ENCODE measurements at places on chromosomes 16 and 17.

- no peak for DNase-seq
Observed at GRCh38 chr17:75077072-75077495, 10.7 kb upstream of the SLC16A5 start.

- DNase-seq = no peak
Observed at GRCh38 chr17:43938838-43939182, 3.5 kb downstream of the PPY start.

- no peak for DNase-seq
Observed at GRCh38 chr16:16915771-16916170, 536.8 kb downstream of the NPIPA7 start.

GRCh38 chr17:45143767-45144198 lies 4.5 kb upstream of the HEXIM1 start:
- no peak for DNase-seq

DNA sequence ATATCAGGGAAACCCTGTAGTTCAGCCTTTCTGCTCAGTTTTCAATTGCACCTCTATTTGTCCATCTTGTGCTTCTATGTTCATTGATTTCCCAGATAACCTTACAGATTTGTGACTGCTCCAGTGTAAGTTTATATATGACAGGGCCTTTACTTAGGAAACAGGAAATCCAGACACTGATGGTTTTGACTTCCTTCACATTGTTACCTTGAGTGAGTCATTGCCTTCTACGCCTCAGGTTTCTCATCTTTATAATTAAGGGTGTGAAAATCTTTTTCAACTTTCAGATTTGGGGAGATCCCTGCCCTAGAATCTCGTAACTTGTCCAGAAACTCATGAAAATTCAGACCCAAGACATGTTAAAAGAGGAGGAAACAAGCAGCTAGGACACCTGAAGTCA lies 342.4 kb upstream of the TBX2 start:
- DNase-seq = no peak

GRCh38 chr17:45706033-45706432 lies 78.1 kb upstream of the CRHR1 start:
- DNase-seq = no peak

DNA sequence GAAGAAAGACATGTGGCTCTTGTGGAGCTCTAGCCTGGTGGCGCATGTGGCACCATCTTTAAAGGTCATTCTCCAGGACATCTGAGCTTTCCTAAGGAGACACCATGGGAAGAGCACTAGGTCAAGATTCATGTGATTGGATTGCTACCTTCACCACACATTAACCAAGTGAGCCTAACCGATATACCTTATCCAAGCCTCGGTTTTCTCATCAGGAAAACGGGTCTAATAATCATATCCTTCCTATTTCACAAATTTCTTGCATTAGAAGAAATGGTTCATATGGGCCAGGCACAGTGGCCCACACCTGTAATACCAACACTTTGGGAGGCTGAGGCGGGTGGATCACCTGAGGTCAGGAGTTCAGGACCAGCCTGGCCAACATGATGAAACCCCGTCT lies 58.3 kb downstream of the TMEM186 start:
- DNase-seq = no peak

- peak; percentile 20 for DNase-seq
Observed at GRCh38 chr17:57243171-57243622, 13.1 kb upstream of the MSI2 start.

DNA sequence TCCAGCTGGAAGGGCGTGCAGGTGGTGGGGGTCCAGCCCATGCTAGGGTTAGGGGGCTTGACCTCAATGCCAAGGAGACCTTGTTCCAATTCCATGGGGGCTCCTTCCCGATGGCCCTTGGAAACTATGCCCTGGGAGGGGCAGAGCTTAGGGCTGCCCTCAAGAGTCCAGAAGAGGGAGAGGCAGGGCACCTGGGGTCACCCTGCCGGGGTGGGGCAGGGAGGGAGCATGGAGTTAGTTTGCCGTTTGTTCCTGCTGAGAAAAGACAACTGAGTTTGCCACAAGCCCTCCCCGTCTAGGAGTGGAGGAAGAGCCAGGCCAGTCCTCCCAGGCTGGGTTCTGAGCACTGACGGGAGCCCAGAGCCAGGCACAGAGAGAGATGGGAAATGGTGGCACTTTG lies 21.4 kb downstream of the MMP15 start:
- no peak for DNase-seq

DNA sequence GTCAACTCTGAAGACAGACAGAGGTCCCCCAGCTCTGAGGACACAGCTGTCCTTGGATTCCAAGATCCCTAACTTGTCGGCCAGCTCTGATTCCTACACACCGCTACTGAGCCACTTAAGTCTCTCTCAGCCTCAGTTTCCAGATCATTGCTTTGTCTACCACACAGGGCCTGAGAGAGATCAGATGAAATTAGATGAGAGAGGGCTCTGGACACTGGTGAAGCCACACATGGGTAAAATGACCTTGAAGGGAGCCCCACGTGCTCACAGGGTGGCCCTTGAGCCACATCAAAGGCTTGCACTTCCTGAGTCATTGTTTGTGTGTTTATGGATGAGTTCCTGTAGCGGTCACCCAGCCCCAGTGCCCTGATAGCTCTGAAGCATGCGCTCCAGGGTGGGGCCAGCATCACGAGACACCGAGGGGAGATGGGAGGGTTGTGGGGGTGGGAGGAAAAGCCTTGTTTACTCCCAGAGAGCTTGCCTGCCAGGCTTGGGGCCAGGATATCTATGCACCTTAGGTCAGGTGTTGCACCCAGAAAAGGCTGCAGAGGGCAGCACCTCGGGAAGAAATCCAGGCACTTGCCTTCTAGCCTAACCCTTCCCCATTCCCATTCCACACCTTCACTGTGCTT lies 32.7 kb upstream of the SLC6A2 start:
- no peak for DNase-seq

DNA sequence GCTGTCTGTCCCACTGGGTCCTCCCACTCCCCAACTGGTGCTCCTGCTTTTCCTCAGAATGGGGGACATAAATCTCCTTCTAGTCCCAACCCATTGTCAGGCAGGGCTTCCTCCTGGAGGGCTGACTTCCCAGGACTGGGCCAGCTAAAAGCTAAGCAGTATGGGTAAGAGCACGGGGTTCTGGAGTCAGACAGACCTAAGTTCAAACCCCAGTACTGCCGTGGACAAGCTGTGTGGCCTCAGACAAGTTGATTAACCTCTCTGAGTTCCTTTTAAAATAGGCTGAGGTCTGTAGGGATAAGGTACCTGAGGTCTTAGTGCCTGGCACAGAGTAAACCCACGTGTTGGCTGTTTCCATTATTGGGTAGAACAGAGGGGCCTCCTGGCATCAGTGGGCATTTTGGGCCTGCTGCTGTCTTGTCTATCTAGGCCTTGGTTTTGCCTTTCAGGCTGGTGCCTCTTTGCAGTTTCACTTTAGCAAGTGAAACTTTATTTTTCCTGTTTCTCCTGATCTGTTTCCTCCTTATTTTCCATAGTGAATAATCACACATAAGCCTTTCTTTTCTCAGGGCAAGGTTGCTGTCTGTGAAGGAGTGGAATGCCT lies 114.6 kb downstream of the PRKCB start:
- no peak for DNase-seq

- DNase-seq = no peak
Observed at GRCh38 chr17:8905331-8905730, 37.9 kb upstream of the PIK3R6 start.

DNA sequence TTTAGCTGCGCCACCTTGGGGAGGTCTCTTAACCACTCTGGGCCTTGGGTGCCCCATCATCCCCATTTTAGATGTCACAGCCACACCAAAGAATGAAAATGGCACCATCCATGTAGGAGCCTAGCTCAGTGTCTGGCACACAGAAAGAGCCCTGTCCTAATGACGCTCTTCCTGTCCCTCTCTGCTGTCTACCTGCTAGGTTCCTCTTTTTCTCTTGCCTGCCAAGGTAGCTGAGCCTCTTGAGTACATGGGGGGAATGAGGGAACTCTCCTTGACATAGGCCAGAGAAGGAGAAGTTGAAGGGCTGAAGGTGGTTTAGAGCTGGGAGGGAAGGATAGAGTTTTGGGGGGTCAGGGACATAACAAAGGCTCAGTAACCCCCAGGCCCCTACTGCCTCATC lies 1.8 kb downstream of the RUNDC3A start:
- no peak for DNase-seq

GRCh38 chr17:62716834-62717588 lies 89.5 kb downstream of the MRC2 start:
- DNase-seq = no peak

- DNase-seq = no peak
Observed at GRCh38 chr17:33523577-33523981, 230.5 kb upstream of the ASIC2 start.

GRCh38 chr17:42695500-42695899 lies 13.2 kb downstream of the CNTNAP1 start:
- no peak for DNase-seq

- DNase-seq = no peak
Observed at GRCh38 chr17:14622615-14623101, 321.8 kb downstream of the HS3ST3B1 start.

DNA sequence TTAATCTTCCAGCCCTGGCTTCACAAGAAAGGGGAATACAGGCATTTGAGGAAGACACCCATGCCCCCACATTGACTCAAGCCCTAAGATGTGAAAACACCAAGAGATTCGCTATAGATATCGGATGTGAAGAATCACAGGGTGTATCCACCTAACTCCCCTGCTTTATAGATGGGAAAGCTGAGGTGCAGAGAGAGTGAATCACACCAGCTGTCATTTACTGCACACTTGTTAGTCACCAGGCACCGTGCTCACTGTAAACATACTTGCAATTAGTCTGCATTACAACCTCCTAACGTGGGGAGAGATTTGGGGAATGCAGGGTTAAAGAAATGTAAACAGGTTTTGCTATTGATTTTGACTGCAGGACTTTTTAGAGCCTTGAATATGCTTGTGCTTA lies 325.5 kb downstream of the C16orf95 start:
- no peak for DNase-seq

GRCh38 chr17:4498461-4499397 lies at the start of gene SPNS2:
Gene SPNS2, plus strand, starts transcription at chr17:4498881. Its CDS starts 167 bp downstream, at chr17:4499048.
- no peak for DNase-seq

DNA sequence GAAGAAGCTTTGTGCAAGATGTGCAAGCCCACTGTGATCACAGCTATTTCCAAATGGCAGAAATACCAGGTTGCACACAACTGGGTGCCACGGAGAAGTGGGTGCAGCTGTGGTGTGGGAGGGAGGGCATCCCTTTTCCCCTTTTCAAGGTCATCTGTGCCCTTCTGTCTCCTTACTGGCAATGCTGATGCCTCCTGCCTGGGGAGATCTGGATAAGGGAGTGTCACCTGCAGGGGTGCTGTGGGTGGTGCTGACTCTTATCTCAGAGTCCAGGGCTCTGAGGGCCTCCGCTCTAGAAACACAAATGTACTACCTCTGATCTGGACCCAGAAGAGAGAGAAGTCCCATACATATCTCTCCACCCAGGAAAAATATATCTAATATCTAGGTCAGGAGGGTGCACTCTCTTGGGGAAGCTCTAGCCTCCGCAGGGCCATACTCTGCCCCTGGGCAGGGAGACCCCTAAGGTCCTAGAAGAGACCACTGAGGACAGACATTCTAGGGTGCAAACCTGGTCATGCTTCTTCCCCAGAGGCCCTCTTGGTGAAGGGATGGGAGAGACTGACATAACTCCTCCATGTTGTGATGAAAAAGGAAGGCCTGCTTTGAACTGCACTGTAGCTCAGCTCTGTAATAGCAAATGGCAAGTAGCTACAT lies 18.5 kb downstream of the NPRL3 start:
- DNase-seq = no peak

DNA sequence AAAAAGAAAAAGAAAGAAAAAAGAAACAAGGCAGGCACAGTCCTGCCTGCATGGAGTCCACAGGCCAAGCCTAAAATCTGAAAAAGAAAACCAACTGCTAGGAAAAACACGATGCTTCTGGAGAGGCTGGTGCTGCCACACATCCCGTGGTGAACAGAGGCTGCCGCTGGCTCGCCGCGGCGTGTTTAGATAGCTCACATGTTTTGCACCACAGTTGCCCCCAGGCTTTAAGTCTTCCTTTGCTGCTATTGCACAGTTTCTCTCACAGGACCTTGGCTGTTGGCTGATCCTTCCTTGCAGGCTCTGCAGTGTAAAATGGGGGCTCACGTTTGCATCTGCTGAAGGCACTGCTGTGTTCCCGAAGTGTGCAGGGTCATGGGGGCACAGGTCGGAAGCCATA lies 8.6 kb downstream of the SLC6A4 start:
- DNase-seq = no peak

- no peak for DNase-seq
Observed at GRCh38 chr17:17063546-17064122, 21.4 kb downstream of the MPRIP start.

- peak; percentile 11 for DNase-seq
Observed at GRCh38 chr17:21374441-21375161, 1.6 kb upstream of the KCNJ12 start.
